Osteoblast (primary cell): ENCODE measurements at places on chromosomes 2 and 18.

- DNase-seq = peak; percentile 76
These were observed 59.4 kb downstream of the RNF152 start for GRCh38 chr18:61833387-61833786.

DNA sequence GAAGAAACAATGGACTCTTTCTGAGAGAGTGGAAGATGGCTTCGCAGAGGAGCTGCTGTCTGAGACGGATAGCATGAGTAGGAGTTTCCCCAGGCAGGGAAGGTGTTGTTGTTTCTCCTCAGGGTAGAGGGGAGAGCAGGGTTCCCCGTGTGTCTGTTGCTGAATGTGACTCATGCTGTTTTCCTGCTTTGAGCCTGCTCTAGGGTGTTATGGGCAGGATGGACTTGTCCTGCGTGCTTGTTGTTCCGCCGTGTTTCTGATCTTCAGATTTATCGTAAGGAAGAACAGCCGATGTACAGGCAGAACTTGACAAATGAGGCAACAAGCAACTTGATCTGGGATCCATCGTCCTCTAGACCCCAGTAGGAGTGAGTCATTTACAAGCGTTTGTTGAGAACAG is 19.7 kb upstream of the MYCN start:
- DNase-seq = no peak

- DNase-seq = no peak
These were observed 104.7 kb downstream of the TSN start for GRCh38 chr2:121860033-121860757.

DNA sequence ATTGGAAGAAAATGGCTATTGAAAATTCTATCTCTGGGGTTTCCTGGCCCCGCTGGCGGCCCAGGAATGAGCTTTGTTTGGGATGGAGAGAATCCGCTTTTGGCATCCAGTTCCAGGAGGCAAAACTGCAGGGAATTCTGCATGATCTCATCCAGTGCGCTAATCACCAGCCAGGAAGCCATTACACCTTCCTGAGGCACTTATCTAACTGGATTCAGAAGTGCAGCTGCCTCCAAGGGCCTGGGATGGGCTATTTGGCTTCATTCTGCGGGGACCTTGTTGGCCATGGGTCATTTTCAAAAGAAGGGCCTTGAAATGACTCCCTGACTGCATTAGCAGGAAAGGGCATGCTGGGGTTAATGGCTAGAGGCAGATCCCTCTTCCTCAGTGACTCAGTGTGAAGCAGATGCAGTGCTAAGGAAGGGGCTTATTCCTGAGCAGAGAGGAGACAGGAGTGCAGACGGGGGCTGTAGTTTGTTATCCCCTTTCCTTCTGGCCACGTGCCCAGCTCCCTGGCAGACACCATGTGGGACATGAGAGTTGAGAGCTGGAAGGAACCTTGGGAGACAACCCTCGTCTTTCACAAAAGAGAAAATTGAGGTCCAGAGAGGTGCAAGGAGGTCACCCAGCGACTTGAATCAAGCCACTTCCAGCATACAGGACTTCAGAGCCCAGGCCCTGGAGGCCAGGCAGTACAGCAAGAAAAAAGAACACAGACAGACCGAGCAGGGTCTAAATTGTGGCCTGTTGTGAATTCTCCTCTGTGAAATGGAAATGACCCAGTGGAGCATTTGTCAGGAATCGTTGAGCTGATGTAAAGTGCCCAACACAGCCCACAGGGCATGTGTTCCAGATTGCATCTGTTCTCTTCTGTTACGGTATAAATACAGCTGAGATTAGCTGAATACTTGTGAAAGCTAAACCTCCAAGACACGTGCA is 161.8 kb downstream of the PRKCE start:
- DNase-seq = no peak

DNA sequence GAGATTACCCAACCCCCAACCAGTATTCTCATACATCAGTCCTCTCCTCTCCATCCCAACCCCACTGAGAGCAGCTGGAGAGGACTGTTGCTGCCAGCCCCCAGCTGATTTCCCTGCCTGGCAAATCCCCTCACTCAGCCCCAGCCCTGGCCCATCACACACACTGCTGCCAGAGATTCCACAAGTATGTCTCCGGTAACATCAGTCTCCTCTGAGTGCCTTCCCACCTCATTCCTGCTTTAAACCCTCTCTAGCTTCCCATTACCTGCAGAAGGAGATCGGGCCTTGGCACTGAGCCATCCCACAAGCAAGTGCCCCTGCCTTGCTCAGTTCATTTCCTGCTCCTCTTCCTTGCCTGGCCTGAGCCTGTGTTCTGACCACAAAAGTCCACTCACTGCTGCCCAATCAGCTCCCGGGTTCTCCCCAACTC is 50.6 kb upstream of the ZFP36L2 start:
- DNase-seq = no peak

GRCh38 chr2:144830543-144830942 is 310.6 kb upstream of the ZEB2 start:
- no peak for DNase-seq

- DNase-seq = peak; percentile 95
These were observed 81.4 kb upstream of the PKDCC start for GRCh38 chr2:41966431-41966893.

GRCh38 chr2:25315316-25315680 is 26.4 kb downstream of the DNMT3A start:
- no peak for DNase-seq

- DNase-seq = peak; percentile 55
These were observed 27.4 kb upstream of the TAF1B start for GRCh38 chr2:9815844-9816279.

DNA sequence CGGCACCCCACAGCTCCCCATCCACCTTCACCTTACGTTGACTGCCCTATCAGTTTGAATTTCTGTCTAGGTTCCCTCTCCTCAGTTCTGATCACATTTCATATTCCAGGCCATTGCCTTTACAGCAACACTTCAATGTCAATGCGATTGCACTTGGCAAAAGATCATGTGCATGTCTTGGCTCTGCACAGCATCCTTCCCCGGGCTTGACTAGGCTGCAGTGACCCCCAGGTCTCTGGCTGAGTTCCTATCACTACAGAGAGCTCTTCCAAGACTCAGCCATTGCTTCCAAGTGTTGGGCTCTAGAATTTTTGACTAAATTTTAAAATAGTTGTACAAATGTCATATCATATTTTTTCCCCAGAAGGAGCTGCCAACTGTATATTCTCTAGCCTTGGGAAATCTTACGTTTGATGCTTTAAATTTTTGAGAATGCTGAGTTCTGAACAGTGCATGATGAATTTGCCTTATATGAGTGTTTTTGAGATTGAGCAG is 103.8 kb upstream of the NEDD4L start:
- DNase-seq = no peak

GRCh38 chr2:125455110-125455509 is 1200.8 kb upstream of the GYPC start:
- DNase-seq = peak; percentile 19

DNA sequence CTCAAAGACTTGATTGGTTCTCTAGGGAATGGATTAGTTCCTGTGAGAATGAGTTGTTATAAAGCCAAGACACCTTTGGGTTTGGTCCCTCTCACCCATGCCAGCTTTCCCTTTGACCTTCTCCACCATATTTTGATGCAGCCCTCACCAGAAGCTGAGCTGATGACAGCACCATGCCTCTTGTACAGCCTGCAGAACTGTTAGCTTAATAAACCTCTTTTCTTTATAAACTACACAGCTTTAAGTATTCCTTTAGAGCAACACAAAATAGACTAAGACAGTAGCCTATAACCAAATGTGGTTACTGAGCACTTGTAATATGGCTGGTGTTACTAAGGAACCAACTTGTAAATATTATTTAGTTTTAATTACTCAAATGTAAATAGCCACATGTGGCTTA is 55.1 kb downstream of the BAZ2B start:
- DNase-seq = no peak

- peak; percentile 27 for DNase-seq
These were observed 530.2 kb downstream of the DCC start for GRCh38 chr18:52869942-52870907.

- no peak for DNase-seq
These were observed 99.4 kb upstream of the STPG4 start for GRCh38 chr2:47254464-47254863.

DNA sequence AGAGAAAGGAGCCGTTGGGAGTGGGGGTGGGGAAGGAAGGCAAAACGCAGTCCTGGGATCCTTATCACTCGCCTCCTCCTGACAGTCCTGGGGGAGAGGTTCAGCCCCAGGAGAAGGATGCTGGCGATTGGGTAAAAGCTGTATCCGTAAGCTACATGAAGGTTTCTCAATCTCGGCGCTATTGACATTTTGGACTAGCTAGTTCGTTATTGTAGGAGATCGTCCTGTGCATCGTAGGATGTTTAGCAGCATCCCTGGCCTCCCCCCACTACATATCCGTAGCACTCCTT is 511 bp upstream of the TP53I3 start:
- no peak for DNase-seq

DNA sequence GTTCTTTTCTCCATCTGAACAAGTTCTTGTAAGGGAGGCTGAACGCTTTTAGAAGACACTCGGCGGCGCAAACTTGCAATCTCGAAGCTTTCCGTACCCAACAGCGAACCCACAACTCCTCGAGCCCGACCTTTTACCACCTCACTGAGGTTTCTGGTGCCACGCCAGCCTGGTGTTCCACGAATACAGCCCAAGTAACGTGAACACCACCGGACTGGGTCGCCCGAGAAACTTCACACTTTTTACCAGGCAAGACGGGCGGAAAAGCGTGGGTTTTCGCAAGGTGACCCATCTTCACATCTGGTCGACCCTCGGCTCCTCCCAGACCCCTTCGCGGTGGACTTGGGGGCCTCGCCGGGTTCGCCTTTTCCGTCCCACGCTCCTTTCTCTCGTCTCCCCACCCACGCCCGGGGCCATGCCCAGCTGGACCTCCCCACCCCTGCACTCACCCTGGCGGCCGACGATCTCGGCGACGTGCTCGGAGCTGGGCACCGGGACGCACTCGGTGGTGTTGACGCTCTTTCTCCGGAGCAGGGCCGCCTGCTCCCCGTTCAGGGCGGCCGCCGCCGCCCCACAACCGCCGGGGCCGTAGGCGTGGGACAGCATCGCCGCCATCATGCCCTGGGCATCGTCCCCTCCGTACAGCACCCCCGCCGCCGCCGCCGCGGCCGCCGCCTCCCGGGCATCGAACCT is 1.2 kb downstream of the MEX3C start:
- DNase-seq = no peak
